ENCODE measurements at places on chromosomes 3 and 15. TPM values are rescaled to one million over a fixed set of nuclear protein-coding genes. Genes with fewer than 3 reads are reported as not detected.

GRCh38 chr3:136984837-136985236, 27.1 kb downstream of the IL20RB start:
- DNase-seq: no peak

- DNase-seq: no peak
Measured at GRCh38 chr3:195511136-195511535, 32.0 kb downstream of the PPP1R2 start.

GRCh38 chr3:116186049-116186448, 259.2 kb downstream of the LSAMP start:
- DNase-seq: no peak

DNA sequence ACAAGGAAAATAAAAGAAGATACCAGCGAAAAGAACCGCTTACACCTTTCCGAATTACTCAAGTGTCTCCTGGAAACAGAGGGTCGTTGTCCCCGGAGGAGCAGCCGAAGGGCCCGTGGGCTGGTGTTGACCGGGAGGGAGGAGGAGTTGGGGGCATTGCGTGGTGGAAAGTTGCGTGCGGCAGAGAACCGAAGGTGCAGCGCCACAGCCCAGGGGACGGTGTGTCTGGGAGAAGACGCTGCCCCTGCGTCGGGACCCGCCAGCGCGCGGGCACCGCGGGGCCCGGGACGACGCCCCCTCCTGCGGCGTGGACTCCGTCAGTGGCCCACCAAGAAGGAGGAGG, 325 bp downstream of the ALCAM start:
- DNase-seq: peak; percentile 59

DNA sequence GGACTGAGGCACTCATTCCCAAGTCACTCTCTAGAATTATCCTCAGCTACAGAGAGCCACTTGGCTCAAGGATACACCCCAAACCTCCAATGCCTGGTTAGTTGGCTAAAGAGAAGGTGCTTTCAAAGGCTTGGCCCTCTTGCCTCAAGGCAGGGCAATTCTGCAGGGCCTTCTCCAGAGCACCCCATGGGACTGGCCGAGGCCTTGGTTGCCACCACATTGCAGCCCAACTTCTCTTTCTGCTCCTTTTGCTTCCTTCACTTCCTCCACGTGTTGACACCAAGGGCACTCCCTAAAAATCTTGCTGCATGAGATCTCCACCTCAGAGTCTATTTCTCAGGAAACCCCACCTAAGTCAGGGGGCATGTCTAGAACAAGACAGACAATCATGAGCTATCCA, 36.7 kb downstream of the MEGF11 start:
- no peak for DNase-seq

- DNase-seq: peak; percentile 45
Measured at GRCh38 chr15:80970018-80970657, 19.5 kb downstream of the MESD start.

DNA sequence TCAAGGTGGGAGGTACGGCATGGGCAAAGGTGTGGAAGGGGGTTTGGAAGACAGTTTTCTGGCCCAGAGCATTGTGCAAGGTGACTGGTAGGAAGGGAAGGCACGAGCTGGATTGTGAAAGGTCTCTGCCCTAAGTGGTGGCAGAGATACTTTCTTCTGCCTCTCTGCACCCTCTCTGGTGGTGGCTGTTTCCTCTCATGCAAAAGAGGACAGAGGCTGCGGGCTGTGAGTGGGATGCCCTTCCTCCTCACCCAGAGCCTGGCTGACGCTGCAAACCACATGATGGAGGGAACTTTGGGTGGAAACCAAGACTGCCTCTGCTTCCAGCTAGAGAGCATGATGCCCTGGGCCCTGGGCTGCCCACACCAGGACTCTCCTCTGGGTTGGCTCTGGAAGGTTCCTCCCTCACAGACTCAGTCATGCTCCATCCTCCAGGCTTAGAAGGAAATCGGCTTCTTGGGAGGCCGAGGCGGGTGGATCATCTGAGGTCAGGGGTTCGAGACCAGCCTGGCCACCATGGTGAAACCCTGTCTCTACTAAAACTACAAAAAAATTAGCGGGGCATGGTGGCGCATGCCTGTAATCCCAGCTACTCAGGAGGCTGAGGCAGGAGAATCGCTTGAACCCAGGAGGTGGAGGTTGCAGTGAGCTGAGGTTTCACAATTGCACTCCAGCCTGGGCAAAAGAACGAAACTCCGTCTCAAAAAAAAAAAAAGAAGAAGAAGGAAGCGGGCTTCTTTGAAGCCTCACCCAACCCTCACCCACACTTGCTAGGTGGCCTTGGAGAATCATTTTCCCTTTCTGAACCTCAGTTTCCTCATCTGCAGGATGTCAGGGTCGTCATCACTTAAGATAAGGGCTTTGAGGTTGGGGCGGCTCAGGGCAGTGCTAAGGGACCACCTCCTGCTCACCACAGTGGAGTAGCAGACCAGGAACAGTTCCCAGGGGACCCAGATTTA, 8.3 kb downstream of the PSTPIP1 start:
- DNase-seq: peak; percentile 73

Gene CCR5
- 39.6 TPM for total RNA-seq

Gene RMDN3
- total RNA-seq: 36.4 TPM

Gene XCR1
- total RNA-seq: not detected

Gene FMN1
- 0.45 TPM for total RNA-seq

Gene AMT
- 10.0 TPM for total RNA-seq

Gene SLC28A1
- not detected for total RNA-seq

Gene GOLGA8S
- total RNA-seq: 1.3 TPM

Gene SOX2
- not detected for total RNA-seq

Gene DLEC1
- 3.2 TPM for total RNA-seq

Gene SPINT1
- total RNA-seq: 6.6 TPM
